ENCODE measurements at places on chromosomes 1 and 21. TPM values are rescaled to one million over a fixed set of nuclear protein-coding genes. Genes with fewer than 3 reads are reported as not detected.
A peak's percentile ranks its signal among the peaks of the same experiment; 100 is the strongest.

DNA sequence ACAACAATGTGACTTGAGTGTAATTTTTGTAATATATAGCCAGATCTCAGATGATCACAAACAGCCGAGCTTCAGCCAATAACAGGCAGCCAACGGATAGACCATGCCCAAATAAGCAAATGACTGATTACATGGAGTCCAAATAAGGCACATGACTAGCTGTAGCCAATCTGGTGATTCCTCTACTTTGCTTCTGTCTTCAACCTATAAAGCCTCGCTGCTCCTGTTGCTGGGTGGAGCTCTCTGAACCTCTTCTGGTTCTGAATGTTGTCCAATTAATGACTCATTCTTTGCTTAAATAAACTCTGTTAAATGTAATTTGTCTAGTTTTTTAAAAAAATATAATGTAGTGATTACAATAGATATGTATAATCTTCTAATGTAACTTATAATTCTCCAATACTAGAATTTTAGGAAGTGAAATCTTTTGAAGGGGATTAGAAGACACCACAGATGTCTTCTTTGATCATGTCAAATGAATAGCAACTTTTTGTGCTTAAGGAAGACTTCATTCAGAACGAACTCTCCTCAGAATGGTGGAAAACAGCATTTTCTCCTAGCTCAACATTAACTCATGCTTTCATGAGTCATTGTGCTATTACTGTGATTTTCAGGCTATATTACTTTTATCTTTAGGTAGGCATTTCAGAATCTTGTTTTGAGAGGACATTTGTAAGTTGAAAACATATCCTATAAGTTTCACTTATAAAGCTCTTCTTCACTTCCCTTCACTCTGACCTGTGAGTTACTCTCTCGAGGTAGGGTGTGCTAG lies 857.8 kb upstream of the B3GALT2 start:
- H3K4me3 ChIP-seq: no peak overlapping the region
- H3K27ac ChIP-seq: no peak overlapping the region
- H3K36me3 ChIP-seq: no peaks in the 10 kb centered on the region
- peaks cover 19% of the 10 kb centered on the region for H3K4me1 ChIP-seq
- H3K27me3 ChIP-seq: no peaks in the 10 kb centered on the region

DNA sequence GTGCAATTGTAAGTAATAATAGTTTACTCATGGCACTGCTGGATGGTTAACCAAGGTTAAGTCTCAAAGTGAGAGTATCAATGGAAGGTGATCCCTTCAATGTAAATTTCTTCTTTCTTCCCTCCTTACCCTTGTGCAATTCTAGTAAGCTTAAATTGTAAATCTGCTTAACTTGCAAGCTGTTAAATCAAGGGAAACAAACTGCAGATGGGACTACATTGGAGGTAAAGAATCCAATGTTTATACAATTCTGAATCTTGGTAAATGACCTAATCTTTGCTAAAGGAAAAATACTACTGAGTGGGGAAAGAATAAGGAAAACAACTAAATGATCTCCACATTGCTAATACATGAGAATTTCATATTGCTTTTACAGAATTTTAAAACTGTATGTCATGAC lies 6.7 kb upstream of the CD55 start:
- no peak for DNase-seq
- peaks cover 11% of the 10 kb centered on the region for H3K4me1 ChIP-seq
- no peak overlapping the region for H3K27ac ChIP-seq
- H3K36me3 ChIP-seq: no peaks in the 10 kb centered on the region
- no peak overlapping the region for H3K4me3 ChIP-seq

GRCh38 chr1:67664048-67664447 lies 21.0 kb upstream of the GADD45A start:
- H3K27me3 ChIP-seq: no peaks in the 10 kb centered on the region
- no peak for DNase-seq
- H3K27ac ChIP-seq: no peak overlapping the region
- no peaks in the 10 kb centered on the region for H3K36me3 ChIP-seq

DNA sequence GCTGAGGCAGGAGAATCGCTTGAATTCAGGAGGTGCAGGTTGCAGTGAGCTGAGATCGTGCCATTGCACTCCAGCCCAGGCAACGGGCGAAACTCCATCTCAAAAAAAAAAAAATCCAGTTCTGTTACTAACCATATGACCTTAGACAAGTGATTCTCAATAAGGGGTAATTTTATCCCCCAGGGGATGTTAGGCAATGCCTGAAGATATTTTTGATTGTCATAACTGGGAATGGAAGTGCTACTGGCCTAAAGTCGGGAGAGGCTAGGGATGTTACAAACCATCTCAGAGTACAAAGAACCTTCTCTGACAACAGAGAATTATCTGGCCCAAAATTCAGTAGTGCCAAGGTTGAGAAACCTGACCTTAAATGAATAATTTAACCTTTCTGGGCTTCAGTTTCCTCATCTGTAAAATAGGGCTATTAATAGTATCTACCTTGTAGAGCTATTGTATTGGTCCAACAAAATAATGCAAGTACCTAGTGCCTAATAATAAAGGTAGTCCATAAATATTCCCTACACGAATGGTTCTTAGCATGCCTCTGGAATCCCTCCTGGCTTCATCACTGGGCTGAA lies 5.8 kb upstream of the LMNA start:
- no peak for DNase-seq
- H3K36me3 ChIP-seq: no peaks in the 10 kb centered on the region
- peaks cover 32% of the 10 kb centered on the region for H3K4me1 ChIP-seq
- peaks cover under 1% of the 10 kb centered on the region for H3K27me3 ChIP-seq
- no peak overlapping the region for H3K4me3 ChIP-seq

DNA sequence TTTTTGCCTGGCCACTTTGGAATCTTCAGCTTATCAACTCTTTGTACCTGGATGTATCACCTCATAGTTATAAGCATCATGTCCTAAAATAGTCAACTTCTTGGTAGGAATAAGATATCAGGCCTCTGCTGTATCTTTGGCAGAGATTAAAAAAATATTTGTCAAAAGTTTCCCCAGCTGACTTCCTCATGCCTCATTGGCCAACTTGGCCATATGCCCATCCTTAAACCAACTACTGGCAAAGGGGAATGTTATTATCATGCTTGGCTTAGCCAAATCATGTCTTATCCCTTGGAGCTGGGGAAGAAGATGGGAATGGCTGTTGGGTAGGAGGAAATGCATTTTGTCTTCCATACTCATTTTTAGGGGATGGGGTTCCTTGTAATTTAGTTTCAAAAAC lies 23.4 kb downstream of the NFASC start:
- H3K27ac ChIP-seq: no peak overlapping the region
- no peaks in the 10 kb centered on the region for H3K4me1 ChIP-seq
- H3K4me3 ChIP-seq: no peak overlapping the region
- H3K27me3 ChIP-seq: no peaks in the 10 kb centered on the region

DNA sequence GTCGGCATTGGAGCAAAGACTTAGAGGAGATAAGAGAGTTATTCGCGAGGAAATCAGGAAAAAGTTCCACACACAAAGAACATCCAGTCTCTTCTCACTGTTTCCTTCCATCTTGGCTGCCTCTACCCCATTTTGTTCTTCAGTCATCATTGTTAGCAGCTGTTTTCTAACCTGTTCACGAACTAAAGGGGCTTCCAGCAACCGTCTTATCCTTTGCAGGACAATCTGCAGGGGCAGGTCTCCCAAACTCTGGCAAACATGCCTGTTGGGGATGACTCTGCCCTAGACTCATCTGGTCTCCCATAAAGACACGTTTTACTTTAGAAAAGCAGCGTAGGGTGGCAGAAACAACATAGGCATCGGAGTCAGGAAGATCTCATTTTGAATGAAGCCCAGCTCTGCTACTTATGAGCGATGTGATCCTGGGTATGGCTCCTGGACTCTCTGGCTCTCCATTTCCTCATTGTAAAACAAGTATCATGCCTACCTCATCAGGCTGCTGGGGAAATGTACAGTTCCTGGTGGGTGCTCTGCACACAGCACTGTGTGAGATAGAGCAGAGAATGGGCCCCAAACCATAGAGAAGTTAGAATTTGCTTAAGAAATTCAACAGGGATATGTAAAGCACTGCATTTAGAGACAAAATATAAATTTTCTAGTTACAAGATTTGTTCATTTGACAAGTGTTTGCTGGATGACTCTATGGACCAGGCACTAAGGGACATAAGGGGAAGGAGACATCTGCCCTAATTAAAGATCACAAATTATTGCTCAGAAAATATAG lies 59.7 kb downstream of the MEF2D start:
- peaks cover 31% of the 10 kb centered on the region for H3K4me1 ChIP-seq
- no peak overlapping the region for H3K4me3 ChIP-seq
- H3K27ac ChIP-seq: no peak overlapping the region
- no peaks in the 10 kb centered on the region for H3K36me3 ChIP-seq

- H3K36me3 ChIP-seq: no peaks in the 10 kb centered on the region
- H3K4me1 ChIP-seq: no peaks in the 10 kb centered on the region
- no peak overlapping the region for H3K27ac ChIP-seq
- no peak for DNase-seq
- no peaks in the 10 kb centered on the region for H3K27me3 ChIP-seq
Measured at GRCh38 chr21:17352996-17353655, 159.7 kb upstream of the CXADR start.

GRCh38 chr1:26361605-26362122 lies 7.7 kb upstream of the CRYBG2 start:
- DNase-seq: no peak
- H3K4me3 ChIP-seq: no peak overlapping the region
- H3K27me3 ChIP-seq: peaks cover 14% of the 10 kb centered on the region
- H3K36me3 ChIP-seq: no peaks in the 10 kb centered on the region
- H3K4me1 ChIP-seq: peaks cover 43% of the 10 kb centered on the region
- H3K27ac ChIP-seq: no peak overlapping the region

The FCER1G gene
- 5.1 TPM for total RNA-seq

The ZNF683 gene
- 2.4 TPM for total RNA-seq

DNA sequence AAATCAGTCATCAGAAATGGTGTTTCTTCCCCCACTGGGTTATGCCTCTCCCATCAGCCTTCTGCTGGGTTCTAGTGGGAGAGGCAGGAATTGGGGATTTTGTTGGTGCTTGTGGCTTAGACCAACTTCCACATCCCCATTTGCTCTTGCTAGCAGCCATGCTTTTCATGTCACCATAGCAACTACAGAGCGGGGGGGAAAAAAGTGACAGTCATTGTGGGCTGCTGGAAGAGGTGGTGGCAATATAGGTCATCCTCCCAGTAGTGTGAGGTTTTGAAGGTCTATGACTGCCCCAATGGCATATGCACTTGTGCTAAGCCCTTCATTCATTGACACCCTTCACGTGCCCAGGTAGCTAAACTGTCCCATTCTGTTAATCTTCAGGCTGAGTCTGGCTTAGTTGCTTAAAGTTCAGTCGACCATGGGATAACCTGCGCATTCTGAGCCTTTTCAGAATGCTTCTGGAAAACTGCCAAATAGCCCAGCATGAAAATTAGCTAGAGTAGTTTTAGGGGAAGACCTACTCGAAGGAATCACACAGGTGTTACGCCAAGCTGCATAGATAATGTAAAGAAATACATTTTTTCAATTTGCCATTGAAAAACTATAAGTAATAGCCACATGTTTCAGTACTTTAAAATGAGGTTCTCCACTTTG lies 53.7 kb upstream of the ZNF326 start:
- H3K27me3 ChIP-seq: no peaks in the 10 kb centered on the region
- DNase-seq: no peak
- H3K27ac ChIP-seq: no peak overlapping the region
- H3K36me3 ChIP-seq: no peaks in the 10 kb centered on the region
- no peaks in the 10 kb centered on the region for H3K4me1 ChIP-seq

The UBXN10 gene
- total RNA-seq: 0.38 TPM

The KCNH1 gene
- not detected for total RNA-seq

DNA sequence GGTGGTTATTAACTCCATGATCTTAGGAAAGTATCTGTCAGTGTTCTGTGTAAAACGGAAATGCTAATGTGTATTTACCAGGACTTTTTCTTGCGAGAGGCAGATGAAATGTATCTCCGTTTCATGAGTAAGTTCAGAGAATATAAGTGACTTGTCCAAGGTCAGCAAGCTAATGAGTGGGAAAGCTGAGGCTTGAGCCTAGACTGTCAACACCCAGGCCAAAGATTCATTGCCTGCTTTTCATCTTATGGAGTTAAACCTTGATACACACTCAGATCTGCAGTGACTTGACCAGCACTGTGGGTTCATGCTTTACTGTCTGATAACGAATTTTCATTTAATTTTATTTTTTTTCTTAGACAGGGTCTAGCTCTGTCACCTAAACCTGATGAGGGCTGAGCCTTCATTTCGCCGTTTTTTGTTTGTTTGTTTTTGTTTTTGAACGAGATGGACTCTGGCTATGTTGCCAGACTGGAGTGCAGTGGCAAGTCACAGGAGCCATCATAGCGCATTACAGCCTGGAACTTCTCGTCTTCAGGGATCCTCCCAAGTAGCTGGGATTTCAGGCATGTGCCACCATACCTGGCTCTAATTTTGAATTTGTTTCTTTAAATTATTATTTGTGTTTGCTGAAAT lies 918 bp upstream of the JTB start:
- peaks cover 18% of the 10 kb centered on the region for H3K4me1 ChIP-seq
- H3K27ac ChIP-seq: peak overlapping the region; percentile 88
- DNase-seq: no peak
- H3K4me3 ChIP-seq: peak overlapping the region; percentile 93
- peaks cover 25% of the 10 kb centered on the region for H3K36me3 ChIP-seq
- no peaks in the 10 kb centered on the region for H3K27me3 ChIP-seq

GRCh38 chr1:42784547-42784945 lies 245 bp upstream of the TMEM269 start:
- no peaks in the 10 kb centered on the region for H3K27me3 ChIP-seq
- no peak overlapping the region for H3K27ac ChIP-seq
- H3K36me3 ChIP-seq: peaks cover 11% of the 10 kb centered on the region
- peaks cover 13% of the 10 kb centered on the region for H3K4me1 ChIP-seq

DNA sequence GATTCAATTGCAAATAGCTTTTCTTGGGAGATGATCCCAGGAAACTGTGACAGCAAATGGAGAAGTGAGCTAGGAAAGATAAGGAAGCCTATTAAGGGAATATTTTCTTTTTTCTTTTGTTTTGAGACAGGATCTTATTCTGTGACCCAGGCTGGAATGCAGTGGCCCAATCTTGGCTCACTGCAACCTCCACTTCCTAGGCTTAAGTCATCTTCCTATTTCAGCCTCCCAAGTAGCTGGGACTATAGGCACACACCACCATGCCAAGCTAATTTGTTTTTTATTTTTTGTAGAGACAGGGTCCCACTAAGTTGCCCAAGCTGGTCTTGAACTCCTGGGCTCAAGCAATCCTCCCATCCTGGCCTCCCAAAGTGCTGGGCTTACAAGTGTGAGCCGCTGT lies 433.7 kb downstream of the RPS6KC1 start:
- H3K4me1 ChIP-seq: no peaks in the 10 kb centered on the region
- no peaks in the 10 kb centered on the region for H3K36me3 ChIP-seq
- no peak overlapping the region for H3K4me3 ChIP-seq
- H3K27ac ChIP-seq: no peak overlapping the region
- no peaks in the 10 kb centered on the region for H3K27me3 ChIP-seq
- no peak for DNase-seq

The LRRC71 gene
- total RNA-seq: not detected

GRCh38 chr21:36584980-36585940 lies 105.3 kb upstream of the CLDN14 start:
- peaks cover 3% of the 10 kb centered on the region for H3K27me3 ChIP-seq
- H3K27ac ChIP-seq: no peak overlapping the region
- H3K4me3 ChIP-seq: no peak overlapping the region
- H3K36me3 ChIP-seq: no peaks in the 10 kb centered on the region
- DNase-seq: no peak

GRCh38 chr1:89295187-89295586 lies 22.5 kb upstream of the GBP5 start:
- no peaks in the 10 kb centered on the region for H3K27me3 ChIP-seq
- peaks cover 24% of the 10 kb centered on the region for H3K4me1 ChIP-seq
- H3K27ac ChIP-seq: no peak overlapping the region
- no peak overlapping the region for H3K4me3 ChIP-seq
- no peak for DNase-seq

All from CD8-positive, alpha-beta memory T cell (primary cell).